ENCODE measurements at places on chromosomes 2 and 18. TPM values are rescaled to one million over a fixed set of nuclear protein-coding genes. Genes with fewer than 3 reads are reported as not detected.
A peak's percentile ranks its signal among the peaks of the same experiment; 100 is the strongest.

GRCh38 chr2:148590612-148591011 lies 53.9 kb upstream of the EPC2 start:
- DNase-seq: no peak

DNA sequence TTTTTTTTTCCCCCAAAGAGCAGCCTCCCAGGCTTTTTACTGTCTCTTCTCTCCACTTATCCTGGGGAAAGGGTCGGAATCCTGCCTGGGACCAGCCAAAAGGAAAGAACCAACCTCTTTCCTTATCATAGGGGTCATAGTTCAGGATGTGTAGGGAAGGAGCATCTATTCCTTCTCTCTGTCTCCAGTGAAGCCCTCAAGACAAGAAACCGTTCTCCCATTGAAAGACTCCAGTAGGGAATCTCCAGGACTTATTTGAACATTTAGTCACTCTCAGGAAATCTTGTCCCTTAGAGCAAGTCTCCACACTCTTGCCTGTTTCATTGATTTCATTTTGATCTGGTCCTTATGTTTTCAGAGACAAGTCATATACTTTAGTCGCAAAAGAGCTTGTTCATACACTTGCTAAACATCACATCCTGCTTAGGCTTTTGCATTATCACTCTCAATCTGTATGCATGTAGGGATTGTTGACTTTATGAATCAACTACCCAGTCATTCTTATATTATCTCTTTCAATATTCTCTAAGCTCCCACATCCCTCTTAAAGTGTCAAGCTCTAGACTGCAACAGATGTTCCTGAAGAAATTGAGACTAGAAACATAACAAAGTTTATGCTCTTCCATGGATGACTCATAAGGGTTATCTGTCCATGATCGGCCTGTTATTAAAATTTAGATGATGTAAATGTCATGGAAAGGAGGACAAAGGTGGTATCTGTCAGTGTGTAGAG lies 116.2 kb upstream of the ST6GAL2 start:
- no peak for DNase-seq

DNA sequence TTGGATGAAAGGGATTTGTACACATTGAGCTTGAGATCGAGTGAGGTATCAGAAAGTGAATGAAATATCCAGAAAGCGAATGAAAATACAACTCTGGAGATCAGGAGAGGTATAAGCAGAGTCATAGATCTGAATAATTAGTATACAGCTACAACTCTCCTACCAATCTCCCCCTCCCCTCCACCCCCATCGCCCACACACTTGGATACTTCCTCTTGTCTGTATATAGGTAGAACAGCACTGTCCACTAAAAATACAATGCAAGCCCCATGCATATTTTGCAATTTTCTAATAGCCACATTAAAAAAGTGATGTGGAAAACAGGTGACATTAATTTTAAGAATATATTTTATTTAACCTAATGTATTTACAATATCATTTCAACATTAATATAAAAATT lies 23.7 kb upstream of the WIPF1 start:
- no peak for DNase-seq

GRCh38 chr2:54879598-54880332 lies 156.3 kb downstream of the EML6 start:
- no peak for DNase-seq

GRCh38 chr2:70979626-70980025 lies 1.2 kb downstream of the ANKRD53 start:
- DNase-seq: peak; percentile 66

DNA sequence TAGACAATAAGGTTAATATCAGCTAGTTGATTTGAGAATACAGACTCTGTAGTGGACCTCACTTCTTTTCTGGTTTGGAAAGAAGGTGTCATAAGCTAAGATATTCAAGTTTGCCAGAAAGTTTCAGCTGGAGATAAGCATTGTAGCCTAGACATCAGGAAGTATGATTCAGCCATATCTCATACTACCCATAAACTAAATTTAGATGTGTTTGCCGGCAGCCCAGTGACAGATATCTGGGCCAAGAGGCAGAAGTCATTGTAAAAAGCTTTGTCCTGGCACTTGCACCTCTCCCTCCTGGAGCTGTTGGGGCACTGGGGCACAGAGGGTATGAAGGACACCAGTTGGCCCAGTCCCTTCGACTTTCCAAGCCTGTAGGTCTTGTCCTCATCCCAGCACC lies 128.0 kb downstream of the EPHA4 start:
- DNase-seq: no peak

DNA sequence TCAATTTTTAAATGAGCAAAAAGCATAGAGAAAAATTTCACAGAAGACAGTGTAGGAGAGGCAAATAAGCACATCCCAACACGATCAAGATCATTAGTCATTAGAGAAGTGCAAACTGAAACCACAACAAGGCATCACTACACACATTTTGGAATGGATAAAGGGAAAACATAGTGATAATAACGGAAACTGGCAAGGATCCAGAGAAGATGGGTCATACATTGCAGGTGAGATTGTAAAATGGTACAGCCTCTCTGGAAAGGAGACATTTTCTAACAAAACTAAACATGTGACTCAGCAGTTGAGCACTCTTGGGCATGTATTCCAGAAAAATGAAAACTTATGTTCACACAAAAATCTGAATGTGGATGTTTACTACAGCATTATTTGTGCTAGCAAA lies 98.3 kb upstream of the TMEM17 start:
- no peak for DNase-seq

DNA sequence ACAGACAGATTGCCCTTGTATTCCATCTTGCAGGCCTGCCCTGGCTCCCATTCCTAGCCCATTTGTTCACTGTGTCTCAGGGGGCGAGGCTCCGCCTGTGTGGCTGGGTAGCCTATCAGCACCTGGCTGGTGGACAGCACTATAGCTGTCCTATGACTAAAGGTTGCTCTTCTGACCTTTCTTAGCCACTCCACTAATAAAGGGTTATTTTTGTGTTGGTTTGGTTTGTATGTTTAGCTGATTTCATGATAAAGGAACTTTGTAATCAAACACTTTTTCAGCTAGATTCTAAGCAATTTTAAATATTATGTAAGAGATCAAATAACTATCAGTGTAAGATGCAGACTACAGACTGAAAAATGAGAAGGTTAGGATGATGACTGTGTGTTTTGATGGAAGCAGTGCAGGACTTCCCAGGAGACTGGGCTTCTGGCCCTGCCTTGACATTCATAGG lies 72.2 kb downstream of the CRIM1 start:
- no peak for DNase-seq

- DNase-seq: no peak
Observed at GRCh38 chr18:48078448-48078847, 148.0 kb upstream of the SMAD2 start.

DNA sequence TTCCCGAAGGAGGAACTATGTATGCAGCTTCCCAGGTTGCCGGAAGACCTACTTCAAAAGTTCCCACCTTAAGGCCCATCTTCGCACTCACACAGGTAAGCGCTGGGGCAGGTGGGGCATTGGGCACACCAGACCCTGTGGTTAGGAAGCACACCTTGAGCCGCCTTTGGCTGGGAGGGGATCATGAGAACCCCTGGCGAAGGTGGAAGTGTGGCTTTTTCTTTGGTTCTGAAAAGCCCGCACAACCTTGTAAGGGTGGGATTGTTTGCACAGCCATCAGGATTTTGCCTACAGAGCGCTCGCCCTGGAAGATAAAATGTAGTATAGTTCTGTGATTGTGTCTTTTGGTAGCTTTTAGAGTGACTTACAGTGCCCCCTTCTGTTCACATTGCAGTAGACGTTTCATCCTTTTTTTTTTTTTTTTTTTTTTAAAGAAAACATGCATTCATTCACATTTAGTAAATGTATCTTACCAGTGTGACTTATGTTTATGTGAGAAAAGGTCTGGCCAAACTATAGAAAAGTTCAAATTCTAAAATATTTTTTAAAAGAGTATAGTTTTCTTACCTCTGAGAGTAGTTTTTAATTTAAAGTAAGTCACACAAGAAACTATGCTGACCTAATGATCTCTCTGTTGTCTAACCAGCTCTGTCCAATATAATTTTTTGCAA lies 5.3 kb downstream of the KLF11 start:
- DNase-seq: no peak

DNA sequence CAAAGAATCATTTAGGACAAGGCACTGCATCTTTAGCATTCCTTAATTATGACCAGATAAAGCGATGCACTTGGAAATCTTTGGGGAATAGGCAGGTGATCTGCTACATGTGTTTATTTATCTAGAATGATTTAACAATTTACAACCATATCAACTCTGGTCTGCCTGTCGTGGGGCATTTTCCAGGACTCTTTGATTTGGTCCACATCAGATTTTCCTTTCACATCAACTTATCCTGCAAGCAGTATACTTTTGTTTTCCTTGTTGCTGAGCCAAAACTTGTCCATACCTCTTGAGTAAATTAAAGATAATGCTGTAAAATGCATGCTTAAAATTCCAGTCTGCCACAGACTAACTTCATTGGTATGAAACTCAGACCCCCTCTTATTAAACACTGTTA lies 312.4 kb upstream of the TCF4 start:
- no peak for DNase-seq

- DNase-seq: no peak
Observed at GRCh38 chr2:218307415-218308090, 15.2 kb upstream of the TMBIM1 start.

- no peak for DNase-seq
Observed at GRCh38 chr2:100733391-100734187, 86.3 kb upstream of the NPAS2 start.

GRCh38 chr2:71082402-71083252 lies 14.2 kb downstream of the NAGK start:
- peak; percentile 41 for DNase-seq

GRCh38 chr2:105052773-105053172 lies 14.9 kb downstream of the MRPS9 start:
- no peak for DNase-seq

- no peak for DNase-seq
Observed at GRCh38 chr2:72685638-72686213, 140.1 kb downstream of the EXOC6B start.

DNA sequence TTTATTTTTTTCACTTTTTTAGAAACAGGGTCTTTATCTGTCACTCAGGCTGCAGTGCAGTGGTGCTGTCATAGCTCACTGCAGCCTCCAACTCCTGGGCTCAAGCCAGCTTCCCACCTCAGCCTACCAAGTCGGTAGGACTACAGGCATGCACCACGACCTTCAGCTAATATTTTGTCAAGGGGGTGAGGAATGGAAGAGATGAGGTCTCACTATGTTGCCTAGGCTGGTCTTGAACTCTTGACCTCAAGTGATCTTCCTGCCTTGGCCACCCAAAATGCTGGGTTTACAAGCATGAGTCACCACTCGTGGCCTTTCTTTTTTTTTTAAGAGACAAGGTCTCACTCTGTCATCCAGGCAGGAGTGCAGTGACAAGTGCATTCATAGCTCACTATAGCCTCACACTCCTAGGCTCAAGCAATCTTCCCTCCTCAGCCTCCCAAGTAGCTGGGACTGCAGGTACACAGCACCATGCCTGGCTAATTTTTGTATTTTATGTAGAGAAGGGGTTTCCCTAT lies 13.4 kb downstream of the PPP1R7 start:
- no peak for DNase-seq

DNA sequence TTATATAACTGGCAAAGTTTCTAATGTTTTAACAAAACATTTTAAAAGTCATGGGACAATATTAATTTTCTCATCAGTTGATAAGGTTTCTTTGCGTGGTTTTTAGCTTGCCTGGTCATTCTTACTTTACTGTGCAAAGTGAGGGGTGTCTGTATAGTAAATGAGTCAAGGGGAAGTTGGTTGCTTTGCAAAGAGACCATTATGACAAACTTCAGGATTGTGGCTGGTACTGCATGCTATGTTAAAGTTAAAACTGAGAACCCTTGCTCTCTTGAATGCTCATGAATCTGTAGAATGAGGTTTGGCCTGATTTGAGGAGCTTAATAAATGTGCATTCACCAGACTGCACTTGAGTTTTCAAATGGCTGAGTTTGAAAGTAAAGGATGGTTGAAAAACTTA lies 47.0 kb downstream of the COL4A4 start:
- no peak for DNase-seq

DNA sequence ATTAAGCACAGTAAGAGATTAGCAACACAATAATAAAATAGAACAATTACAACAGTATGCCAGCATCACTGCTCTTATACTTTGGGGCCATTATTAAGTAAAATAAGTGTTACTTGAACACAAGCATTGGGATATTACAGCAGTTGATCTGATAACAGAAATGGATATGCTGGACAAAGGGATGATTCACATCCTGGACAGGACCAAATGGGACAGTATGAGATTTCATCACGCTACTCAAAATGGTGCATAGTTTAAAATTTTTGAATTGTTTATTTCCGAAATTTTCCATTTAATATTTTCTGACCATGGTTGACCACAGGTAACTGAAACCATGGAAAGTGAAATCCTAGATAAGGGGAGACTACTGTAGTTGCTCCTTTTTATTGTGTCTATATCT lies 138.2 kb downstream of the UBR3 start:
- no peak for DNase-seq

GRCh38 chr2:122251158-122251557 lies 495.7 kb downstream of the TSN start:
- no peak for DNase-seq

GRCh38 chr2:6783238-6783614 lies 82.5 kb downstream of the CMPK2 start:
- DNase-seq: no peak

DNA sequence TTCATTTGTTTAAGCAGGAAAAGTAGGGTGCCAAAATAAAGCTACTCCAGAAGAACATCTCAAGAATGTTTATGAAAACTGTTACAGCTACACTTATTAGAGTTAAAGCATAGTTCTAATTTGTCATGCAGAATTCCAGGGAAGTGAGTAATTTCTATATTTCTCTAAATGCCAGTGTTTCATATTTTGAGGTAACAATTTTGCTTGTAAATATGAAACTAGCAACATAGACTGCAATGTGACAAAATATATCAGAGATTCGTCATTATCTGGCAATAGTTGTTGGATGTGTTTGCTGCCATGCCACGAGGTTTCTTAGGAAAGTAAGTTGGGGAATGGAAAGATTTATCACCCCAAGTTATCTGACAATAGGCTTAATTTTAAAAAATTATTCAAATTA lies 424.1 kb upstream of the ZEB2 start:
- no peak for DNase-seq

GRCh38 chr2:42053791-42054701 lies 6.2 kb downstream of the PKDCC start:
- DNase-seq: peak; percentile 93

GRCh38 chr2:196338440-196338839 lies 167.1 kb upstream of the STK17B start:
- DNase-seq: no peak

- no peak for DNase-seq
Observed at GRCh38 chr2:61214171-61214570, 52.2 kb downstream of the C2orf74 start.

The TEX44 gene
- total RNA-seq: not detected

The CDH19 gene
- 69.6 TPM for total RNA-seq

The AGXT gene
- total RNA-seq: not detected

The CYP26B1 gene
- 0.68 TPM for total RNA-seq

The TRMT61B gene
- 8.6 TPM for total RNA-seq

The MALL gene
- 5.8 TPM for total RNA-seq

The PAIP2B gene
- total RNA-seq: 12.2 TPM

The C2orf81 gene
- 2.2 TPM for total RNA-seq

The B4GALT6 gene
- total RNA-seq: 5.3 TPM

The RGPD3 gene
- total RNA-seq: 2.2 TPM

The NGEF gene
- not detected for total RNA-seq

The CAPN14 gene
- not detected for total RNA-seq

The KHK gene
- 5.3 TPM for total RNA-seq

Data from sigmoid colon (tissue), 7 donors.